GM12892 (cell line): ENCODE measurements at places on chromosomes 12 and 14.

DNA sequence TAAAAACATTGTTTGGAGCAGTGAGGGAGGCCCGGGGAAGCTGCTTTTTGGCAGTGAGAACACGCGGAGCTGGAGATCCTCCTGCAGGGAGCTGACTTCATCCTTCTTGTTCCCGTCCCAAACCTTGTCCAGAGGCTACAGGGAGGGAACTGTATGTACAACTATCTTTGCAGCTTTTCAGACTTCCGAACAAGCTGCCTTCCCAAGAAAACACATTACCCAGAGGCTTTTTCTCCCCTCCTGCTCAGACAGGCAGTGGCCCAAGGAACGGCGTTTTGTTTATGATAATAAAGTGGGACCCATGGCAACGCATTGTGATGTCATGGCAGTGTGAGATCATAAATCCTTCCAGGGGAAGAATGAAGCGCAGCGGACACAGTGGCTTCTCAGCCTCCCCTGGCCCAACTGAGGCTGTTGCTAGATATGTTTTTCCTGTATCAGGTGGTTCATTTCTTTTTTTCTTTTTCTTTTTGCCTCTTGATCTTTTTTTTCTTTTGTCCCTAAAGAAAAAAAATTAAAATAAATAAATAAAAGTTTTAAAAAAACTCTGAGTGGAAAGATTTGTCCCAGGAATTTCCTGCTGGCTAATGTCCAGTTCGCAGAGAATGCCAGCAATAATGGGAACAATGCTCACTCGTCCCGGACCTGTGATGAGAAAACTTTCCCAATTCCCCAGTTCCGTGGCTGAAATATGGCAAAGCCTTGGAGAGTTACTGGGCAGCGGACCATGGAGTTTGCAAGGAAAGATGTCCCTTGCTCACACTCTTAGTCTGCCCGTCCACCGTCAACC lies 103.4 kb upstream of the MAP1LC3B2 start:
- DNase-seq = no peak

DNA sequence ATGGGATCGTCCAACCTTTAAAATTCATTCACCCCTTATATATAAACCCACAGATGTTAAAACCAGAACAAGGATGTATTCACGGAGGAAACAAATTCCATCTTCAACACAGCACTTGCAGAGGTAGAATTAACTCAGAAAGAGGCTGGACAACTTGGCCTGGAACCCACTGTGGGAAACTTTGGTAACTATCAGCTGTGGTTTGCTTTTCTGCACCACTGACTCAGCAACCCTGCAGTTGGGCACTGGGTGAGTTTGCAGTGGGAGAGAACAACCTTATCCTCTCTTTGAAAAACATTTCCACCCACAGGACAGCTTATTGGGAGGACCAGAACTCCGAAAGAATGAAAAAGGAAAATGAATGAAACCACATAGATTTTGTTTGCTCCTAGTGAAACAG lies 66.3 kb downstream of the ZNF664 start:
- no peak for DNase-seq

DNA sequence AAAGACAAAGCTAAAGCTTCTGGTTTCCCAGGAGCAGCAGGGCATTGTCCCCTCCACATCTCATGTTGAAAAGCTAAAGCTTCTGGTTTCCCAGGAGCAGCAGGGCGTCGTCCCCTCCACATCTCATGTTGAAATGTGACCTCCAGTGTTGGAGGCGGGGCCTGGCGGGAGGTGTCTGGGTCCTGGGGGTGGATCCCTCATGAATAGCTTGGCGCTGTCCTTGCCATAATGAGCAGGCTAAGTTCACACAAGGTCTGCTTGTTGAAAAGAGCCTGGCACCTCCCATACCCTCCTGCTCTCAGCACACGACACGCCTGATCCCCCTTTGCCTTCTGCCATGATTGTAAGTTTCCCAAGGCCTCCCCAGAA lies 123.7 kb downstream of the PIWIL1 start:
- no peak for DNase-seq

DNA sequence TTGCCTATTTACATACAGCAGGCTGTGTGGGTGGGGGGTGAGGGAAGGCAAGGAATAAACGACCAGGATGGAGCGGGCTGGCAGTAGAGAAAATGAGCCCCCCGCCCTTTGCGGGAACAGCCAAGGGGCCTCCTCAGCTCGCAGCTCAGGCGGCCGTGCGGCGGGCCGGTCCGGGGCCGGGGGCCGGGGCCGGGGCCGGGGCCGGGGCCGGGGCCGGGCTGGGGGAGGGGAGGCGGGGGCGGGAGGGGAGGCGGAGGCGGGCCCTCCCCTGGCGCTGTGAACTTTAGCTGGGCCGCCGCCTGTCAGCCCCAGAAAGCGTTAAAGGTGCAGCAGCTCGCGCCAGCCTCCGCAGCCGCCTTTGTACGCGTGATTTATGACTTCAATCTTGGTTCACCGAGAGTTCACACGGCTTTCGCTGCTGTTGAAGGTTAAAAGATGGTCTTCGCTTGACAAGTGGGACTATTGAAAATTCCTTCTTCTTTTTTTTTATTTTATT lies 28.8 kb downstream of the HOXC4 start:
- no peak for DNase-seq

DNA sequence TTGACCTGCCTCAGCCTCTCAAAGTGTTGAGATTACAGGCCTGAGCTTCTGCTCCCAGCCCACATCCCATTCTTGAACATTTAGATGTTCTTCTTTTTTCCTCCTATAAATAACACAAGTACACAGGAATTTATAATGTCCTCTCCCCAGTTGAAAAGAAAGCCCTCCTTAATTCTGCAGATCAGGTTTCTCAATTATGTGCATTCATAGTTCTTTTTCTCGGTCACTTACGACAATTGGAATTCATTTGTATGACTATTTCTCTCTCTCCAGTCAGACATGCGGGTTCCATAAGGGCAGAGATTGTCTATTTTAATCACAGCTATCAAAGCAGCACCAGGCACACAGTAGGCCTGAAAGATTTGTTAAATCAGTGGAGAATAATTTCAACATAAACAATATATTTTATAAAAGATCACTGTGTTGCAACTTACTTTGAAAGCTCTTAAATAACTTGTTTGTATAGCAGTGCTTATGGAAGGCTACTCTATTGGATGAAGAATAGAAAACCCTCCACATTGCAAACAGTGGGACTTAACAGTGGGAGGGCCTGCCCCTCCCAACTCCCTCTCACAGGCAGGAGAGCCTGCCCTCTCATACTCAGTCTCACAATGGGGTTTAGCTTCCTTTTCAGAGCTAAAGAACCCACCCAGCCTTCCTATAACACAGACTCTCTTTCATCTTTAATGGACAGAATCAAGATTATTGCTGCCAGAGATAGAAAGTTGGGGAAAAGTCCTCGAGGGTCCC lies 84.1 kb upstream of the TRAF3 start:
- no peak for DNase-seq

- no peak for DNase-seq
Measured at GRCh38 chr14:100224229-100224866, 14.6 kb upstream of the YY1 start.

GRCh38 chr12:15800278-15800677 lies 11.1 kb upstream of the EPS8 start:
- DNase-seq = no peak

GRCh38 chr12:81570234-81570633 lies 188.9 kb downstream of the PPFIA2 start:
- no peak for DNase-seq

DNA sequence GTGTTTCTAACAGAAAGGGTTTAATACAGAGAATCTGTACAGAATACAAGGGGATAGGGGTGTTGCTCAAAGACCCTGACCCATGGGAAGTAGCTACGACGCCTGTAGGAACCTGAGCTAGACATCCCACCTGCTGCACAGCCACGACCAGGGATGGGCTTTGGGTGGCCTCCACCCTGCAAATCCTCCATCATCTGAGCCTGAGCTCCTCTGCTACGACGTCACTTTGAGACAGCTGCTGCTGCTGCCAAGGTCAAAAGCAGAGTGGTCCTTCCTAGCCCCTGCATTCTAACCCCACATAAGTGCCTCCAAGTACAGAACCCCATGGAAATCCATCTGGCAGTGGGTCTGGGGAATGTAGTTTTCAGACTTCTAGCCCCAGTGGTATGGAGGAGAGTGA lies 43.8 kb downstream of the JAG2 start:
- no peak for DNase-seq

- no peak for DNase-seq
Measured at GRCh38 chr12:131047789-131048610, 94.3 kb downstream of the ADGRD1 start.

DNA sequence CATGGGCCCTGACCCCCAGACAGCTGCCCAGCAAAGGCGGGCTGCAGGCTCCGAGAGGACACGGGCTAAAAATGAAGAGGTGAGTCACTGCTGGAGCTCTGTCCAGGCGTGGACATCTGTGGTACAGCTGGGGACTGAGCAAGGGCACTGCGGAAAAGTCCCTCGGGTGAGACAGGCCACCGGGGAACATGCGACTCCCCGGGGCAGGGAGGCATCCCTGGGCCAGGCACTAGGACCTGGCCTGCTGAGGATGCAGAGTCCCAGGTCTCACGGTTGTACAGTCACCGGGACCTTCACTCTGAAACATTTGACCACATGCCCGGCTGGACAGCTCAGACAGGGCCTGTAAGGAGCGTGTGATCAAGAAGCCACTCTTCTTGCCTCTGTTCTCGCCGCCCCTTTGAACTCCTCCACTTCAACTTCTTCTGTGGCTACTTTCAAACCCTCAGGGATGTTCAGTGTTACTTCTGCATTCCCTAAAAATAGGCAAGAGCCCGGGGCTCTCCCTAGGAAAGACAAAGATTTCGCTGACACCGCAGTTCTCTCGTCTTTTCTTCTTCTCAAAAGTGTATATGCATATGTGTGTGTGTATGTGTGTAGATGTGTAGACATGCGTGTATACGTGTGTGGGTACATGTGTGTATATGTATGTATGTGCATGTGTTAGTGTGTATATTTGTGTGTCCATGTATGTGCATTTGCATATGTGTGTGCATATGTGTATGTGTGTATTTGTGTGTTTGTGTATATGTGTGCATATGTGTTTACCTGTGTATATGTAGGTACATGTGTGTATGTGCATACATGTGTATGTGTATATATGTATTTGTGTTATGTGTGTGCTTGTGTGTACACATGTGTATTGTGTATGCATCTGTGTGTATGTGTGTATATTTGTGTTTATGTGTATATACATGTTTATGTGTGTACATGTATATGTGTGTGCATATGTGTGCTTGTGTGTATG lies 5.0 kb upstream of the RFLNA start:
- no peak for DNase-seq

- no peak for DNase-seq
Measured at GRCh38 chr14:72045885-72046284, 113.7 kb downstream of the RGS6 start.

DNA sequence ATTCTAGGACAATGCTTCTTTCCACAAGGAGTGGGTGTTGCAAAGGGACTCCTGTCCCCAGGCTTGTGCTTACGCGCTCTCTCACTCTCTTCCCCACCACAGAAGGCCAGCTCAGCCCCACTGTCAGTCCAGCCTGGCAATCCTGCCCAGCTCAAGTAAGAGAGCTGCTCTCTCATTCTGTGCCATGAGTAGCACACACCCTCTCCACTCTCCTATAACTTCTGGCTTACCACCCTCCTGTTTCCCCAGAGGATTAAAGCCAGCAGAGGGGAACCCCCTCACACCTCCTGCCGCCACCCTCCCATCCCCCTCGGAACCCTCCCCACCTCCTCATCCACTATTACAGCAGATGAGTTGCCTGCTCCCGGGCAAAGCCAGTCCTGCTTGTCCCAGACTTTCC lies 17.1 kb downstream of the NCKAP5L start:
- DNase-seq = no peak

- DNase-seq = no peak
Measured at GRCh38 chr12:15222219-15222618, 1.0 kb upstream of the RERG start.

- no peak for DNase-seq
Measured at GRCh38 chr14:29643433-29644211, 284.0 kb downstream of the PRKD1 start.

DNA sequence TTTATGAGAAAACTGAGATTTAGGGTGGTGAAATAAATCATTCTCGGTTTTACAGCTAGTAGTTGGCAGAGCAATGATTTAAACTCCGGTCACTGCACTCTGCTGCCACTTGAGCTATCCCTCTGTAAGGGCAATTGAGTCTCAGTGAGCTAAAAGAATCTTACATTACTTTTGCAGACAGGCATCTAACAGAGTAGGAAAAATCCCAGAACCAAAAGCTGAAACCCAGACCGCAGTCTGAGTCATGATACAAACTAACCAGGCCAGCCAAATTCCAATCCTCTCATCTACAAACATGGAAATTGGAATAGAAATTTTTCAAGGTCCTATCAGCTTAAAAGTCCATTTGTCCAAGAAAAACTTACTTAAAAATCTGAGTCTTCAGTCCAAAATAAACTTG lies 73.7 kb downstream of the ANKS1B start:
- DNase-seq = no peak

DNA sequence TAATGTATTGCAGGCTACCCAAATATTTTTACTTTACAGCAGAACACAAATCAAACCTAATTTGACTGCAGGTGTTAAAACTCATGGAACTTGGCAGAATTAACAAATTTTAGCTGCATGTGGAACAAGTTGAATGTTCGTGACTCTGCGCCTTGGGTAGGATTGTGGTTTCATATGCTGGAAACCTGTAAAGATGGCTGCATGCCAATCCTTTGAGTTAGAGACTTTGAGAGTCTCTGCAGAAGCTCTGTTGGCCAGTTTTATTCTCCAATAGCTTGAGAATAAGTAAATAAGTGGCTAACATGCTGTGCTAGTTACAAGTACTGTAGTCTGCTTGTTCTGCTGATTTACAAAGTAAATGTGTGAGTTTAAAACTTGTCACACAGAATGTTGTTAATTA lies 77.8 kb downstream of the PDE6H start:
- no peak for DNase-seq

GRCh38 chr12:9673404-9674225 lies 4.1 kb downstream of the CLEC2D start:
- DNase-seq = no peak

GRCh38 chr12:112380663-112381405 lies 1.4 kb downstream of the HECTD4 start:
- no peak for DNase-seq

DNA sequence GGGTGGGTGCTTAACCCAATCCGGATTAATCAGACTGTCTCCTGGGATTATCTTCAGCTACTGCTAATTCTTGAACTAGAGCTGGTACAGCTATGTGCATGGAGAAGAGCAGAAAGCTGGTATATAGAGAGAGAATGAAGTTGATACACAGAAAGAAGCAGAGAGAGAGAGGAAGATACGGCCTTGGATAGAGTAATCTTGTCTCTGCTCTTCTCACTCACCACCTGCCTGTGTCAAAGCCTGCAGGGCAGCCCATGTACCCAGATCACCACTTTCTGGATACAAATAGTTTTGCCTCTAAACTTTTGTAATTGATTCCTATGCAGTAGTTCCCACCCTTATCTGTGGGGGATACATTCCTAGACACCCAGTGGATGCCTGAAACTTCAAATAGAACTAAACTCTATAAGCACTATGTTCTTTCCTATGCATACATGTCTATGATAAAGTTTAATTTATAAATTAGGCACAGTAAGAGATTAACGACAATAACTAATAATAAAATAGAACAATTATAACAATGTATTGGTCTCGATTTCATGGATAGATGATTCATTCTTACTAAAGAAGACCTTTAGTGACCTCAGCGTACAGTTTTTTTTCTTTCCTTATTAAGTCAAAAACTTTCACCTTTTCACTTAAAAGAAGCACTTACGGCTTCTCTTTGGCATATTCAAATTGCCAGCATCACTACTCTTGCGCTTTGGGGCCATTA lies 45.5 kb downstream of the YEATS4 start:
- DNase-seq = no peak
